CD4-positive, alpha-beta T cell treated with Interferon gamma for 1 hour (primary cell): ENCODE measurements at places on chromosomes 11 and 22.
A peak's percentile ranks its signal among the peaks of the same experiment; 100 is the strongest.

DNA sequence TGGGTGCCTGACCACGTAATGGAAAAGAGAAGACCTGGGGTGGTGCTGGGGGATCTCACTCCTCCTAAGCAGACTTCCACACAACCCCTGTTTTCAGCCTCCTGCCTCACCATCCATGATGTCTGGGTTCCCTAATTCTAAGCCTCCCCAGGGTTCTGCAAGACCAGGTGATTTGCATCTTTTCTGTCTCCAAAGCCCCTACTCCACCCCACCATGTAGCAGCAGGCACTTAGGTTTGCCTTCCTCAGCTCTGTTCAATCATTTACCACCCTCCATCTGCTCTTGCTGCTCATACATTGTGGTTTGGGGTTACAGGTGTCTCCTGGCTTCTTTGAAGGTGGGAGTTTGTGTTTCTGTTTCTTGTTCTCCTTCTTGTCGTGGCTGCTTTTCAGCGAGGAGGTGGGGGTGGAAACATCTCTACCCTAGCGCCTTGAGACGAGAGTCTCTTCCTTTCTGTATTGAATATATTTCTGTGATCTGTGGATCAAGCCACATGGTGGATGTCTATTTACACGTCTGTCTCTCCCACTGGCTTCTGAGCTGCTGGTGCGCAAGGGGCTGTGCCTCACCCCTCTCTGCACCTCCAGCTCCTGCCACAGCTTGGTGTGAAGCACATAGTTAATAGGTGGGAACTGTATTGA, 6.6 kb upstream of the SSTR3 start:
- peak; percentile 76 for DNase-seq

DNA sequence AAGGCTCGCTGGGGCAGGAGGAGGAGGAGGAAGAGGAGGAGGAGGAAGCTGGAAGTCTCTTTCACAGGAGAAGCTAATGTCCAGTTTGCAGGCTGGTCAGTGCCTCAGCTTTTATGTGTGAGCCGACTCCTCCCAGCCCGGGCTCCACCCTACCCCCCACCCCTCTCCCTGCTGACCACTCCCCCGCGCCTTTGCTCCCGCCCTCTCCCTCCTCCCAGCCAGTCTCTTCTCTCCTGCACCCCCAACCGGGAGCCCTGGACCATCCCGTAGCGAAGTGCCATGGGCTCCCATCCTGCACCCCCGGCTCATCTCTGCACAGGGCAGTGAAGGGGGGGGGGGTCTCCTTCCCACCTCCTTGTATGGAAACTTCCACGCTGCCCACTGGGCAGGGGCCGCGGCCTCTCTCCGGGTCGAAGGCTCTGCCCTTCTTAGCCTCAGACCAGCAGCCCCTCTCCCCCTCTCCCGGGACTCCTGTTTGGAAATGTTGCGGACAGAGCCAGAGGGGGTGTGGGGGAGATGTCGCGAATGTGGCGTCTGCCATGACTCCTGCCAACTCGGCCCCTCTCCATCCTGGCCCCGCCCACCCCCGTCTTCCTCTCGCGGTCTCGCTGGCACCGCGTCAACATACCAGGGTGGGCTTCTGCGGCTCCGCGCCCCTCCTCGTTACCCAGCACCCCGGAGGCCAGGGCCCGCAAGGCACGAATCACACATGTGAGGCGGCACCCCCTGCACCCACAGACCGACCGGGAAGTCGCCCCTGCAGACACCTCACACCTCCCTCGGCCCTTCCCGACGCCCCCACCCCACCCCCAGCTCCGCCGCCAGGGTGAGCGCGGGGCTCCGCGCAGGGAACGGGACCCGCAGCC, 1.8 kb downstream of the IGF2 start:
- DNase-seq = no peak

DNA sequence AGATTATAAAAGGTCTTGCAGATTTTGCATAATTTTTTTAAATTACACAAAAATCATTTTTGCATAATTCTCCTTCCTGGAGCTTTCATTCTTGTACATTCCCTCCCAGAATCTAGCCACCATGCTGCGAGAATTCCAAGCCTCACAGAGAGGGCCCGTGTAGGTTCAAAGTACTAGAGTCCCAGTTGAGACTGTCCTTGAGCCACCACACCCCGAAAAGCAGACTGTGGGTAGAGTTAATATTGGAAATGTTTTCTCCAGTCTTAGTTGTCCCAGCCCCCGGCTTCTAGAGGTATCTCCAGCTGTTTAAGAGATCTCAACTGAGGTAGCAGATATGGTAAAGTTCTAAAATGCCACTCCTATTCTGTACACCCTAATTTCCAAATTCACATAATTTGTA, 407.3 kb upstream of the ANO3 start:
- no peak for DNase-seq

DNA sequence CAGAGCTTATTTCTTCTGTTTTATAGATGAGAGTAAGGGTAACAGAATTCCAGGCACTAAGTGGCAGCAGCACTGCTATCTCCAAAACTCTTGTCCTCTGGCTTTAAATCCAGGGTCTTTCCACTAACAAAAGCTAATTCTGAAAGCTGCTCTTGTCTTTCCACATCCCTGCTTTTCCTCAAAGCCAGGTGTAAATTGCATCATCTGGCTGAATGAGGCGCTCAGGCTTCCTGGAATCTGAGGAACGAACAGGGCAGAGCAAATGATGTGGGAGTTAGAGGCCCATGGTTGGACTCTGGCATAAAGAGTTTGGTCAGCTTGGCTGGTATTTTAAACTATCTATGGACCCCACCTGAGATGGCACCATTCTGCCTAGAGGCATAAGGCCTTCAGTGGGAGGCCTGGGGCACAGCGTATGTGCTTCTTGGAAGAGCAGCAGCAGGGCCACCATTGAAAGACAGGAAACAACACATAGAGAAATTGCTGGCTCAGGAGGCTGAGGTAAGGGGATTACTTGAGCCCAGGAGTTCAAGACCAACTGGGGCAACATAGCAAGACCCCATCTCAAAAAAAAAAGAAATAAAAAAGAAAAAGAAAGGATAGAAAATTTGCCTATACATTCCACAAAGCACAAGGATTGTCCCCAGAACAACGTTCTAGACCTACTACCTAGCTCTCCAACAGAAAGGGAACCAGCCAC, 1.9 kb downstream of the KCNJ5 start:
- DNase-seq = no peak

DNA sequence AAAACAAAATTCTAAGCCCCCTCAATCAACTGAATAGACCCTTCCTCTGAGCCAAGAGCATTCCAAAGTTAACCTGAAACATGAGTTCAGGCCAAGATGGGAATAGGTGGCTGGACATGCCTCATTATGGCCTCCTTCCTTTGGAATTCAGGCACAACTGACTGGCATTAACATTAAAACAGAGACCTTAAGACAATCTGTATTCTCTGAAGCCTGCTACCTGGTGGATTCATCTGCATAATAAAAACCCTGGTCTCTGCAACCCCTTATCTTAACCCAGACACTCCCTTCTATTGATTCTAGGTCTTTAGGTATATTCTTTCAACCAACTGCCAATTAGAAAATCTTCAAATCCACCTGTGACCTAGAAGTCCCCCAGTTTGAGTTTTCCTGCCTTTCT, 66.3 kb downstream of the JRKL start:
- DNase-seq = no peak

GRCh38 chr22:50346470-50346869, 3.3 kb downstream of the PPP6R2 start:
- no peak for DNase-seq

GRCh38 chr11:74905326-74905725, 43.6 kb downstream of the XRRA1 start:
- no peak for DNase-seq

- no peak for DNase-seq
Measured at GRCh38 chr22:32219026-32219425, 14.2 kb upstream of the RFPL2 start.

- DNase-seq = no peak
Measured at GRCh38 chr11:126122863-126123262, 60.2 kb upstream of the CDON start.

GRCh38 chr11:62044639-62045121, 77.2 kb upstream of the FTH1 start:
- no peak for DNase-seq

DNA sequence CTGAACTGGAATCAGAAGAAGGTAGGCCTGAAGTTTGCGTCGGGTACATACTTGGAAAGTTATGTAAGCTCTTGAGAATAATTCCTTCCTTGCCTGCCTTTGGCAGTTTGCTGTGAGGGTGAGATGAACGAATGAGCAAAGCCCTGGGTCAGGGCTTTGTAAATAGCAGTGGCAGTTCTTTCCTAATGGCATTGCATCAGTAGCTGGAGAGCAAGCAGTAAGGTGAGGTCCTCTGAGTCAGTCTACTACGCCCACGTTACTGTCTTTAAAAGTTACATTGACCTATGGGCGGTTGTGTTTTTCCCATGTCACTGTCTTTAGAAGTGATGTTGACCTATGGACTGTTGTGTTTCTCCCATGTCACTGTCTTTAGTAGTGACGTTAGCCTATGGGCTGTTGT, 179.1 kb upstream of the E2F8 start:
- no peak for DNase-seq

DNA sequence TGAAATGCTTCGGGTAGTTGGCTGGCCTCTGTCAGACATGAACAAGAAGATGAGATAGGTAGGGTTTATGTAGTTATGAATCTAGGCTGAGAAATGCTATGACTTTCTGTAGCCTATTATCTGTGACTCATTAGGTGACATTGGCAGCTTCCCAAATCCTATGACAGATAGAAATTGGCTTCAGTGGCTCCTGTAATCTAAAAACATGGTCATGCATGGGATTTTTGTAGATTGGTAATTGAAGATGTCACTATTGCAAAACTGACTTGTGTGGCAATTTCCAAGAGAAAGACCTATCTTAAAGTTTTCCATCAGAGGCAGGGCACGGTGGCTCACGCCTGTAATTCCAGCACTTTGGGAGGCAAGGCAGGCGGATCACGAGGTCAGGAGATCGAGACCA, 29.4 kb upstream of the GRIK4 start:
- DNase-seq = no peak
